ENCODE measurements at places on chromosomes 2 and 18.

DNA sequence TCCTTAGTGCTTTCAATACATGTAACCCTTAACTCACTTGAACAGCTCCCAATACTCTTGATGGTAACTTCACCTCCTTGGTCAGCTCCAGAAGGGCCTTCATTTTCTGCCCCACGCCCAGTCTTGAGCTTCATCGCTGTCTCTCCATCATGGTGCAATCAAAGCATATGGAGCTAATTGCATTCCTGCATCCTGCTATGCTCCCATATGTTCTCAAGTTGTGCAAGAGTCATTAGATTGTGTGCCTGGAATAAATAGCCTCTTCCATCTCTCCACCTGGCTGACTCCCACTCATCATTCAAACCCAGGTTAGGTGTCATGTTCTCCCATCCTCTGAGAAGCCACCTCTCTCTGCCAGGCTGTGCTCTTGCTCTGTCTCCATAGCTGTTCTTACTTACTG, 364.5 kb upstream of the RGPD4 start:
- no peak for DNase-seq

DNA sequence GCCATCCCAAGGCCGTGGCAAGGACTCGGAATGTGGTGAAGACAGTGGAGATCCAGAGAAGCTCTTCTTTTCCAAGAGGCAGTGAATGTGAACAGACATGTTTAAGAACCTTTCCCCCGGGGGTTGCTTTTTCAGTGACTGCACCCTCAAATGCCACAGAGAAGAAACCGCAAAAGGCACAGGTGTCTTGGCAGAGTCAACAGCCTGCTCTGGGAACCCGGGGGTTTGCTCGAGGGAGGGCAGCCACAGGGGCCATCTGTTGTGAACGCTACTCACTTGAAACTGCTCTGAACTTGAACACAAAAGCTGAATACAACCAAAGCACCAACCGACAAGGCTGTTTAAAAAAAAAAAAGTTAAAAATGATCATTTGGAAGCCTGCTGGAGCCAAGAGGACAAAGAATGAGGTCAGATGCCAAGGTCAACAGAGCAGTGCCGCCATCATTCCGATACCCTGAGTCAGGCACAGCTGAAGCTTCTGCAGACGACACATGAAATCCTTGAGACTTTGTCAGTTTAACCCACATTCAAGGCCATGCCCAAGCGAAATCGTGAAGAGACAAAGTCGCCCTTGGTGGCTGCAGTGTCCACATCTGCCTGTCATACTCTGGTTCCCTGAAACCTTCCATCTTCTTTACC, 47.4 kb downstream of the PSMG2 start:
- DNase-seq: no peak

GRCh38 chr2:40658941-40659340, 207.1 kb upstream of the SLC8A1 start:
- DNase-seq: peak; percentile 43

DNA sequence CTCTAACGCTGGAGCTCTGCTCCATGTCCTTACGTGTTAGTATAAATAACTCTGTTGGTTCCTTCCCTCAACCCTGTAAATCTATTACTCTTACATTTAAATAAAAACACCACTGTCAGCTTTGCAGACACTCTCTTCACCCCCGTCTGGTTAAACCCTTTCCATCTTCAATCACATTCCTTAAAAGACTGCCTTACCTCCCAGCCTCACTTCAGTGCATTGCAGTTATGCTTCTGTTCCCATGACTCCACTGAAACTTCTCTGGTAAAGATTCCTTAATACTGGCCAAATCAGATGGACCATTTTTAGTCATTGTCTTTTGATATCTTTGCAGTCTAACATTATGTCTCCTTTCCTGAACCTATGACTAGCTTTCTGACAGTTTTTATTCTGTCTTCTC, 61.7 kb downstream of the EML4 start:
- DNase-seq: no peak

- DNase-seq: no peak
Measured at GRCh38 chr18:12791610-12792009, 88.8 kb downstream of the PSMG2 start.

DNA sequence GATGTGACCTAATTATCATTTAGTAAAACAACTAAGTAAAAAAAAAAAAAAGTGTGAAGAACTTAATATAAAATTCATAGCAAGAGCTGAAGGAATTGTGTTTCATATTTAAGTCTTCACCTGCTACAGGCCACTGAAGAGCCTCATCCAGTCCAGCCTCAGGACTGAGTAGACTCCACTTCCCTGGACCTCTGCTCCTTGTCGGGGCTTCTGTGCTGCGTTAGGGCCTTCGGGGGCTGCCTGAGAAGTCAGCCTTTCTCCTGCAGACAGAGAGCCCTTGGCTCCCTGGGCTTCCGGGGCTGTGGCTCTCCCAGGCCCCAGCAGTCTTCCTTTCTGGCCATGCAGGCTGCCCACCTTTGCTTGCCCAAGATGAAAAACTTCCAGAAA, 95.5 kb downstream of the MTCL1 start:
- DNase-seq: no peak

DNA sequence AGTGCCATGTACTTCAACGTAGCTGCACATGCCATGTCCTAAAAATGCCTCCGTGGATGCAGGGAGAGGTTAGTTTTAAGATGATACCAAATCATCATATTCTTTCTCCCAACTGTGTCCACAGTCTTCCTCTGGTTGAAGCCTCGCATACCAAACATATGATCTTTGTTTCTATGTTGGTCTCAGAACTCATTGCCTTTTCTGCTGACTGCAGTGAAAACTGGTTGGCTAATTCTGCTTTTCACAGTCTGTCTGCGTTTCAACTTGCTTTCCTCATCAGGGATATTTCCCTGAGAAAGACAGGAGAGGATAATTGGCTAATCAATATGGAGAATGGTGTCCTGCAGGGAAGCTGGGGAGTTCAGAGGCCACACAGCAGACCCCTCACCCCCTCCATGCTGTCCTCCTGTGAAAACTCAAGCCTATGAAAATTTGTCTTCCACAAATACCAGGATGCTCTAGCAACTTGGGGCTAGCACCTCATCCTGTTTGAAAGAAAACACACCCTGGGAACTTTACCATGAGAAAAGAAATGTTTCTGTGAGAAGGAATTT, 192.2 kb upstream of the PXDN start:
- DNase-seq: no peak

DNA sequence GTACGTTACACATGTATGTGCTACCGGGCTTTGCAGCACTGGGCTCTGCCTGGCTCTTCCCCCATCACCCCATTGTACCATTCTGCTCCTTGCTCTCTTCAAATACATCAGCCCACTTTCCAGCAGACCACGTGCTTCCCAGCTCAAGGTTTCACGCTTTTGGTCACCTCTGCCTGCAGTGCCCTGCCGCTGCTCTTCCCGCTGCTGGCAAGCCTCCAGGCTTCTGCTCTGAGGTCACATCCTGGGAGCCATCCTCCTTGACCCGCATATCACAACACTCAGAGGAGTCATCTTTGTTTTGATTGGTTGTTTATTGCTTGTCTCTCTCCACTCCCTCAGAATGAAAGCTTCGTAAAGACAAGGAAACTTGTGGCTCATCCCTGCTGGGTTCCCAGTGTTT, 34.1 kb downstream of the KIF5C start:
- no peak for DNase-seq

- DNase-seq: no peak
Measured at GRCh38 chr2:23944527-23944926, 4.3 kb downstream of the UBXN2A start.

DNA sequence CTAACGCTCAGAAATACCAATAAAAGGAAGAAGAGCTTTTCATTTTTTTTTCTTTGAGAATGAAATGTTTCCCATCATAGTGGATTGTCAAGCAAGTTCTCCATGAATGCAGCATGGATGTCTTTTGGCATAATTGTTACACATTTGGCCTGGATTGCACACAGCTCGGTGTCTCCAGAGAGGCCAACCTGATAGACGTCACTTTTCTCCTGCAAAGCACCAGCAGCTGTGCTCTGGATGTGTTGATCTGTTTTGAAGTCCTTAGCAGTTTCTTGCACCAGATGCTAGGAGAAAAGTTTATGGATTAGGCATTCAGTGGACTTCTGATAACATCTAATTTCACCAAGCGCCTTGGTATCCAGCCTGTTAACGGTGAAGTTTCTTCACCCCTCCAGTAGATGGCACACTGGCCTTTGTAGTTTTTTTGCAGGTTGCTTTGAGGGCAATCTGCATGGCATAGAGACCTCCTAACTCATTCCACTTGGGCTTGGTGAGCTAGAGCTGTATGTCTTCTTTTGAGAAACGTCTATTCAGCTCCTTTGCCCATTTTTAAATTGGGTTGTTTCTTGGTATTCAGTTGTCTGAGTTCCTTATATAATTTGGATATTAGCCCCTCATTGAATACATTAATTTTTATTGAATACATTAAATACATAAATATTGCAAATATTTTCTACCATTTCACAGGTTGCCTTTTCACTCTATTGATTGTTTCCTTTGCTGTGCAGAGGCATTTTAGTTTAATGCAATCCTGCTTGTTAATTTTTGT, 59.7 kb downstream of the PTH2R start:
- DNase-seq: no peak
